IPS DF 6.9 (cell line): ENCODE measurements at places on chromosomes 2 and 18.

- H3K4me3 ChIP-seq = no peak overlapping the region
- no peaks in the 10 kb centered on the region for H3K27me3 ChIP-seq
- H3K27ac ChIP-seq = no peak overlapping the region
- H3K36me3 ChIP-seq = no peaks in the 10 kb centered on the region; the same call in 1 of the 2 replicates
- no peak for DNase-seq
- H3K4me1 ChIP-seq = peaks cover 3% of the 10 kb centered on the region; the same call in 1 of the 2 replicates
Measured at GRCh38 chr18:12839526-12840196, 44.4 kb downstream of the PTPN2 start.

- H3K4me1 ChIP-seq = no peaks in the 10 kb centered on the region
- peaks cover 3% of the 10 kb centered on the region for H3K36me3 ChIP-seq
- no peak overlapping the region for H3K27ac ChIP-seq
- H3K27me3 ChIP-seq = no peaks in the 10 kb centered on the region
- no peak for DNase-seq
- H3K4me3 ChIP-seq = no peak overlapping the region
Measured at GRCh38 chr2:121386707-121387106, 101.7 kb upstream of the TFCP2L1 start.

DNA sequence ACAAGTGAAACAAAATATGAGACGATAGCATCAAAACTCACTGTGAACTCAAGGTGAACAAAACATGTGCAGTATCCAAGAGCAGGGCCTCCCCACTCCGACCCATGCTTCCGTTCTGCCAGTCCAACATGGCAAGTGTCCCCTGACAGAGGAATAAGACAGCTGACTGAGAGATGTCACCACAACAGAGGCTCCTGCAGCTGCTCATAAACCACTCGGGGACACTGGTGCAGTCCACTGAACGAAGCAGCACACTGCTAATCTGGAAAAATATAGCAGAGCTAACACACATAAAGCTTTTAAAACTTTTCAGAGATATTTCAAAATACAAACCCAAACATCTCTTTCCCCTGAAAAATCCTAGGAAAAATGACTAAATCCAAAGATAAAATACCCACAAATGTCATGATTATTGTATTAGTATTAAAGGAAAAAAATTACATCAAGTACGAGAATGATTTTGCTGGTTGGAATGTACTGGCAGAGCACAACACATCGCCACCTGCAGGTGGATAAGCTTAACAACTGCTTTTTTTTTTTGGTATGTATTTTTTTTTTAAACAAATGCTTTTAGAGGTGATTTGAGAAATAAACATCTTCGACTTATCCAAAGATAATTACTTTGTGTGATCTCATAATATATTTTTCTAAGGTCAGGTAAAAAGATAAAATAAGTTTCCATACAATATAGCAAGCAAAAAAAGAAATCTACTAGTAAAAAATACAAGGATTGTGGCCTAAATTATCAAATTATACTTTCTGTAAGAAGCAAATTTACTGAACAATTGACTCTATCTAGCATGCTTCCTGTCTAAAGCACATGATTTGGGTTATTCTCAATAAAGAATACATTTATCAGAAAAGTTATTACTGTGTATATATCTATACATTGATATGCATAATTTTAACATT lies 18.6 kb downstream of the THADA start:
- H3K4me1 ChIP-seq = no peaks in the 10 kb centered on the region
- peaks cover 15% of the 10 kb centered on the region for H3K36me3 ChIP-seq
- no peak overlapping the region for H3K27ac ChIP-seq
- no peak overlapping the region for H3K4me3 ChIP-seq
- no peaks in the 10 kb centered on the region for H3K27me3 ChIP-seq

DNA sequence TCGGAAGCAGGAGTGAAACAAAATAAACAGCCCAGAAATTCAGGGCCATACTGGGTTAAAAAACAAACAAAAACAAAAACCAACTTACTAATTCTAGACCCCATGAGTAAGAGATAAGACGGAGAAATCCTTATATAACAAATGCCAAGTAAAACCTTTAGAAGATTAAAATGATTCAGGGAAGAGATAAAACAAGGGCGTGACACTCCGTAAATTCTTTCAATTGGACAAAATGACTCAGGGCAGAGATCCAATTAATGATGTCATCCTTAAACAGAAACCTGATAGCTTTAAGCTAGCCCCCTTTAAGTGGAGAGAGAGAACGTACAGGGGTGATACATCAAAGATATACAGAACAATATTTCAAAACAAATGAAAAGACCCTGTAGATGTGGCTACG lies 317.4 kb downstream of the NBAS start:
- DNase-seq = no peak
- no peak overlapping the region for H3K27ac ChIP-seq
- no peak overlapping the region for H3K4me3 ChIP-seq
- H3K4me1 ChIP-seq = 0 out of 2 replicates have a peak, but pooled peaks cover 1% of the 10 kb centered on the region

GRCh38 chr2:61538920-61539520 lies 864 bp upstream of the XPO1 start:
- H3K27me3 ChIP-seq = no peaks in the 10 kb centered on the region
- H3K4me3 ChIP-seq = peak overlapping the region; percentile 22; the same call in 1 of the 2 replicates
- no peak overlapping the region for H3K27ac ChIP-seq
- no peak for DNase-seq
- no peaks in the 10 kb centered on the region for H3K36me3 ChIP-seq
- H3K4me1 ChIP-seq = no peaks in the 10 kb centered on the region

- H3K27me3 ChIP-seq = peaks cover 2% of the 10 kb centered on the region; the same call in 1 of the 2 replicates
- H3K36me3 ChIP-seq = no peaks in the 10 kb centered on the region
- no peak overlapping the region for H3K4me3 ChIP-seq
- no peak overlapping the region for H3K27ac ChIP-seq
- peaks cover 2% of the 10 kb centered on the region; the same call in 1 of the 2 replicates for H3K4me1 ChIP-seq
Measured at GRCh38 chr2:74128206-74128605, 19.5 kb downstream of the BOLA3 start.

DNA sequence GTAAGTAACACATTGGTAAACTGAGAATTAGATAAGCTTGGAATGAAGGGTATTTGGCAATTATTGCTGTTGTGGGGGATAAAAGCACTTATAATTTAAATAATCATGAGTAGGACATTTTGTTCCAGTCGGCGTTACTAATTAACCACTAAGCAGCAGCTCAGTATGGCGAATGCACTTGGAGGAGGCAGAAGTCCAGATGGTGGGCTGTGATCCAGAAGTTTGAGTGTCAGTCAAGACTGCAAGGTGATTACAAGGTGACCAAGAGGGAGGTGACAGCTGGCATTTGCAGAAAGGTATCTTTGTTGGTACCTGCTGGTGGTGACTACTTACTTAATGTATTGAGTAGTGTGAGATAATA lies 643.6 kb upstream of the FAM98A start:
- H3K4me1 ChIP-seq = no peaks in the 10 kb centered on the region
- no peak overlapping the region for H3K4me3 ChIP-seq
- no peaks in the 10 kb centered on the region for H3K36me3 ChIP-seq
- no peaks in the 10 kb centered on the region for H3K27me3 ChIP-seq
- no peak for DNase-seq

- H3K4me3 ChIP-seq = no peak overlapping the region
- H3K27me3 ChIP-seq = no peaks in the 10 kb centered on the region
- H3K27ac ChIP-seq = no peak overlapping the region
- DNase-seq = no peak
- H3K36me3 ChIP-seq = no peaks in the 10 kb centered on the region
Measured at GRCh38 chr18:76578571-76579300, 83.7 kb upstream of the ZNF516 start.

- H3K36me3 ChIP-seq = no peaks in the 10 kb centered on the region
- no peak overlapping the region for H3K27ac ChIP-seq
- H3K4me1 ChIP-seq = no peaks in the 10 kb centered on the region
- DNase-seq = no peak
Measured at GRCh38 chr2:67917332-67918054, 145.3 kb downstream of the C1D start.
